ENCODE measurements at places on chromosomes 4 and X.
A peak's percentile ranks its signal among the peaks of the same experiment; 100 is the strongest.

DNA sequence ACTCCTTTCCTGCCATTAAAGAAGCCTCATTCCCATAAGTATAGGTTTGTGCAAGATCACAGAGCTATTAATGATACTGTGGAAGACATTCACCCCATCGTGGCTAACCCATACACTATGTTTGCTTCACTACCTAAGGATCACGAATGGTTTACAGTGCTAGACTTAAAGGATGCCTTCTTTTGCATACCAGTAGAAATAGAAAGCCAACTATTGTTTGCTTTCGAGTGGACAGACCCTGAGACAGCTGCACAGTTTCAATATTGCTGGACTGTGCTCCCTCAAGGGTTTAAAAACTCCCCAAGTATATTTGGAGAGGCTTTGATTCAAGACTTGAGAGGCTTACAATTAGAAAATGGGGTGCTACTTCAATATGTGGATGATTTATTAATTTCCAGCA lies 16.0 kb upstream of the PAPSS1 start:
- no peak for DNase-seq

DNA sequence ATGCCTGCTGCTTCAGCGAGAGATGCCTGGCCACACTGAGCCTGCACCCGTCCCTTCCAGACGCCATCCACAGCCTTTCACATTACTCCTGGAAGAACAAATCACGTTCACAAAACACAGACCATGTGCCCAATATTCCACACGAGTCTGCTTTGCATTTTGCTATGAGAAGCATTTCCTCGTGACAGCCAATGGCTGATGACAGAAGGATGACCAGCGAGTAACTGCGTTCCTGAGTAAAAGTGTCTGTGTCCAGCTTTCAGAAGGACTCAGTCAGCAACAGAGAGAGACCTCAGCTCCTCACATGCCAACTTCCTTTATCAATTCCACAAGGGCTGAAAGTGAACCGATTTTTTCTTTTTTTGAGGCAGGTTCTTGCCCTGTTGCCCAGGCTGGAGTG lies 19.5 kb downstream of the NAT8L start:
- no peak for DNase-seq

DNA sequence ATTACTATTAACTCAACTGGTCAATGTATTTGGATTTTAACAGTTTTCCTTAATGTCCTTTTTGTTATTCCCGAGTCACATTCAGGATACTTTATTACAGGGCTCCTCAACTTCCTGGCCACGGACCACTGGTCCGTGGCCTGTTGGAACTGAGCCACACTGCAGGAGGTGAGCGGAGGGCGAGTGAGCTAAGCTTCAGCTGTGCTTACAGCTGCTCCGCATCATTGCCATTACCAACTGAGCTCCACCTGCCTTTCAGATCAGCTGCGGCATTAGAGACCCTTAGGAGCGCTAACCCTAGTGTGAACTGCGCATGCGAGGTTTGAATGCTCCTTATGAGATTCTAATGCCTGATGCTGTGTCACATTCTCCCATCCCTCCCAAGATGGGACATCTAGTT lies 591.7 kb downstream of the CCSER1 start:
- no peak for DNase-seq

DNA sequence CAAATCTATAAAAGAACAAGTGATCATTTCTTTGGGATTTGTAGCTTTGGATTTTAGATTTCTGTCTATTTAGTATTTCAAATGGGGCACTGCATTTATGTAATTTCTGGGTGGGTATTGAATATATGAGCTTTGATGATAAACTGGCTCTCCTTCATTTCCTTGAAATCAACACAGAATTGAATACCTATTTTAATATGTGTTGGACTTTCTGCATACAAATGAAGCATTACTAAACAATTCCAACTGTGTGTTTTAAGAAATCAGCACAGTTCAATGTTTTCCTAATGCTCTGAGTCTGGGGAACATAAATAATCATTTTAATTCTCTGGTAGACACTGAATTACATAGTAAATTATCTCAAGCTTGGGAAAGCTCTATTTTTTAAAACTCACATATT lies 42.0 kb upstream of the GBA3 start:
- DNase-seq = no peak

DNA sequence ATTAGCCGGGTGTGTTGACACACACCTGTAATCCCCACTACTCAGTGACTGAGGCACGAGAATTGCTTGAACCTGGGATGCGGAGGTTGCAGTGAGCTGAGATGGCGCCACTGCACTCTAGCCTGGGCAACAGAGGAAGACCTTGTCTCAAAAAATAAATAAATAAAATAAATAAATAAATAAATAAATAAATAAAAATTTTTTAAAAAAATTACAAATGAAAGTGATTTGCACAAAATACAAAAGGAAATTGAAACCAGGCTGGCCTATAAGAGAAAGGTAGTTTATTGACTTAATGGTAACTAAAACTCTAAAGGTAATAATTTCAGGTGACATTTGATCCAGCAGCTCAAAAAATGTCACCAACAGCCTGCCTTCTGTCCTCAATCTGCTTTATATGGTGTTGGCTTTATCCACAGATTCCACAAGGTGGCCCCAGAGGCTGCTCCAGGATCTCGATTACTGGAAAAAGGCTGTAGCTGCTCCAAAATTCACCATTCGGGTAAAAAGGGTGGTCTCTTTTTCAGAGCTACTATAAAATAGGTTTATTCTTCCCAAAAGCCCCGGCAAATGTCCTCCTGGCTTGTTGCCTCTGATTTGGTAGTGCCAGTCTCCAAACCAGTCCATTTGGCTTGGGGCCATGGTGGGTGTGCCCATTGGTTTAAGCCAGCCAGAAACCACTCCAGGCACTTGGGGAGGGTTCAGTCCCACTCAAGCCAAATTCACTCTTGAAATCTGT lies 61.4 kb upstream of the TRIM2 start:
- DNase-seq = peak; percentile 91

DNA sequence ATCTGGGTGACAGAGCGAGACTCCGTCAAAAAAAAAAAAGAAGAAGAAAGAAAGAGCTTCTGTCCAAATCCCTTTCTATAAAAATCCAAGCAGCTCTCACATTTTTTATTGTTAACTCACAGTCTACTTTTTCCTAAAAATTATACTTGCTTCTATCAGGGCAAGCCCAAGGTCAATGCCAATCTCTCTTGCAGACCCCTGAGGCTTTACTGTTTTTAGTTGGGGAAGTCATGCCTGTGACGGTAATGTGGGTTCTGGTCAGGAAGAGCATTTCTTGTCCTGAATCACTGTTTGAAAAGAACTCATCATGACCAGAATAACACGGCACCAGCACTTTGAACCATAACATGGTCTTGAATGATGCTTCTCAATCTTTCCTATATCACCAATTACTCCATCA lies 54.6 kb upstream of the CITED1 start:
- DNase-seq = no peak

DNA sequence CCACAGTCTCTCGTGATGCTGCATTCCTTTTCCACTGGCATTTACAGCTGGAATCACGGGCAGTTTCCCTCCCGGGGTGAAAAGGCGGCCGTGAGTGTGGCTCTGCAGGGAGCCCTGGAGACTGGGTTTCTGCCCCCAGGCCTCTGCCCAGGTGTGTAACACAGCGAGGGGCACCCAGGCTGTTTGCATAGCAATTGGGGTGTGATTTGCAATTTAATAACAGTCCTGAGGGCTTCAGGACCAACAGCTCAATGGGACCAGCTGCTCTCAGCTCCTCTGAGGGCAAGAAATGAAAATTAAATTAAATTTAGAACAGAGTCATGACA lies 99.0 kb upstream of the SHOX start:
- DNase-seq = no peak

DNA sequence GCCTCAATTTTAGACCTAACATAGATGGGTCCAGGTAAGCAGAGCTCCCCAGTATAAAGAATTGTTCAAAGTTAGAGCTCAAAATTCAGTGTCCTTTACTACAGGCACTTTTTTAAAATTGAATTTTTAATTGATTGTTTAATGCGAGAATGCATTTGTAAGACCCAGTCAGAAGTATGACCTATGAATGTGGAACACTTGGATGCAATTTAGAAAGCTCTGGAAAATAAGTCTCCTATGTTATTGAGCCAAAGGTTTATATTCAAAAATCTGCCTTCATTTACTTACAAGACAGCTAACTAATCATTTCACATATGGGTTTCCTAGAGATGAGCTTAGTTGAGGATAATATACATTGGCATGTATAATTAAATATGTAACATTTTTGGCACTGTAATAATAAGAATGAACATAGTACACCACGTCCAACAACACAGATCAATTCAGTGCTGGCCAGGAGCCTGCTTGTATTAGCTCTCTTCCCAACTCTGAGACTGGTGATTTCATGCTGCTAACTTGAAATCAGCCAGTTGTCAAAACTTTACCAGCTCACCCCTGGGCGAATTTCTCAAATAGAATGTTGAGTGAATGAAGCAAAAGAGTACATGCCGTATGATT lies 197.2 kb upstream of the NPY2R start:
- no peak for DNase-seq

DNA sequence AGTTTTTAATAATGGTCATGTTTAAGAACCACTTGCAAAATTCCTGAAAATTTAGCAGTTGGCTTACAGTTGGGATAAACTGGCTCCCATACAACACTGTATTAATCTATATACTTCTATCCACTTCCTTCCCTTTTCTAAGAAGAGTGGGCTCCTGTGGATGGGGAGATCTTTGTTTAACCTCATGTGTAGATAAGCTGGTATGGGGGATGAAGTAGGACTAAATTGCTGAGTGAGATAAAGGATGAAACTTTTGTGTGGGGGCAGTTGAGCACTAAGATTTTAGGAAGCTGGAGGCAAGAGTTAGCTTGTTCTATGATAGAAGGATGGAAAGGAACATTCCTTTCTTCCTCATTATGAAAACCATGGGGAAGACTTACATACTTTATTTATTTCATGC lies 54.6 kb upstream of the ATP8A1 start:
- DNase-seq = no peak

DNA sequence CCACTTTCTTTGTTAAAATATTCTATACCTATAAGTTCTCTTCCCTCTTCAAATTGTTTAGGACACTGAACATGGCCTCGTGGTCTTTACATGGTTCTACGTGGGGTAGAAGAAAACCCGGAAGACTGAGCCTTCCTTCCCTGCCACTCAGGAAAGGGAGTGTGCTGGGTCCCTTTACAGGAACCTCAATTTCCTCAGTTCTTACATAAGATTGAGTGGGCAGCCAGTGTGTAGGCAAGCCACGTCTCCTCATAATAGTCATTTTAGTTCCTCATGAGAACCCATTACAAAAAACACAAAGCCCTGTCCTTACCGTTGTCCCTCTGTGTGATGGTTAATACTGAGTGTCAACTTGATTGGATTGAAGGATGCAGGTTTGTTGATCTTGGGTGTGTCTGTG lies 28.7 kb upstream of the SMIM10L2A start:
- no peak for DNase-seq

DNA sequence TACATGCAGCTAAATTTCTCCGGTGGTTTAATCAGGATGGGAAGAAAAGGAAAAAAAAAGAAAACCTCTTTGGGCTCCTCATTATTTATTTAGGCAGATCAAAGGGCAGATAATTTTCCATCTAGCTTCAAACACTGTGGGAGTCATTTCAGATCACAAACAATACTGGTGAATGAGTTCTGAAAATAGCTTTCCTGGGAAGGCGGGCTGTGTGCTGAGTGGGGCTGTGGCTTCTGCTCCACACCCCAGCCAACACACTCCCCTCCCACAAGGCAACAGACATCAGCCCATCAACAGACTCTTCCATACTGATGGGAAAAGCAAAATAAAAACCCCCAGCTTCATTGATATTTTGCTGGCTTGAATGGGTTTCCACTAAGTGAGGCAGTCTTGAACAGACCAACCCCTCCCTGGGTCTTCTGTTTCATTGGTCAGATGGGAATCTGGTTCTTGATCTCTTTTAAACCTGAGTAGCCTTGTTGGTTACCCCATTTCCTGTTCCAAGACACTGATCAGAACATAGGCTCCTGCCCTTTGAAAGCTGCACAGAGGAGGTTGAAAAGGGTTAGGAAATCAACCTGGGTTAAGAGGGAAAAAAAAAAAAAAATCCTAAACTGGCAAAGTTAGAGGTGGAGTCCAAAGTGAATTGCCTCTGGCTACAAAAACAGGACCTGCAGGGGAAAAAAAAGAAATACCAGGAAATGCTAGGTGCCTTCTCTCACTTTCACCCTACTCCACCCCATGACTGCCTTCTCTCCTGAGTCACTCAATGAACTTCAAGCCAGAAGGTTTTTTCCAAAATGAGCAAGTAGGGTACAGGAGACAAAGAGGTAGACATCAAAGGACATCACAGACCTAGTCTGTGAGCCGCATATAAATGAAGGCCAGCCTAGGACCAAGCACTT lies 20.0 kb downstream of the AMOT start:
- no peak for DNase-seq

All from head of caudate nucleus (tissue), 42 donors.